ENCODE measurements at places on chromosomes 6 and 20.
A peak's percentile ranks its signal among the peaks of the same experiment; 100 is the strongest.

- DNase-seq = peak; percentile 33
Measured at GRCh38 chr6:105359419-105360370, 43.2 kb downstream of the PREP start.

DNA sequence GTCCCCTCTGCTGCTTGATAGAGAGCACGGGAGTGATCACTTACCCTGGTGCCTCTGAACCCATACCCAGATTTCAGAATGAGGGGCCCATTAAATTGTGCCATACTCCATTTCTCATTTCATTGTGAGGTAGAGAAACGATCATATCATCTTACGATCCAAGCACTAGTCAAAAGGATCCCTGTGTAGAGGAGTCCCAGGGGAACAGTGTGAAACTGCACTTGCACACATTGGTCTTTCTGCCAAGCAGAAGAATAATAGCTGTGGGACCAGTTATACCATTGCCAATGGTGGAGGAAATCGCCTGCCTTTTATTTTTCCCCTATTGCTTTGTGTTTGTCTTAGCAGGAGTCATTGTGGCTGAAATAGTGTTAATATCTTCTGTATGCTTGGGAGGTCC, 161.9 kb downstream of the FARS2 start:
- DNase-seq = no peak

DNA sequence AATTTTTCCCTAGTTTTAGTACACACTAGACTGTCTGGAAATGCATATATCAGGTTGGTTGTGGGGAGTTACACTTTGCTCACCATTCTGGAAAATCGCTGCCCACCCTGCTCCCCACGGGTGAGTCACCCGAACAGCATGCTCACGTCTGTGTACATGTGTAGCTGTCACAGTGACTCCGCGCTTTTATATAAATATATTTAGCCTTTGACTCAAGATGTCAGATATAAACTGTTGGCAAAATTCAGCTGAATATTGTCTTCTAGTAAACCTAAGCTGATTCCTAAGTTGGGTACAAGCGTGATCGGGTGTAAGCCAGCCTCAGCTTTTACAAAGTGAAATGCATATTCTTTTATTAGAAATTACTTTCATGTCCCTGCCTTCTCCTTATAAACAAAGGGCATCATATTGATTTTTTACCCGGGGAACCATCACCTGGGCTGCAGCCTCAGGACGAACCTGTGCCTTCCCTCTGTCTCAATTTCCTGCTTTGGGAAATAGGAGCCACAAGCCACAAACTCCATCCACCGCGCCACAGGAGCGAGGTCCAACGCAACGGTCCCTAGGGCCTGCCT, 4.3 kb downstream of the SDCBP2 start:
- peak; percentile 78 for DNase-seq

- DNase-seq = peak; percentile 62
Measured at GRCh38 chr20:25584905-25585704, at the start of gene NINL. Gene NINL, minus strand, starts transcription at chr20:25585531. Its CDS starts 58,944 bp downstream, at chr20:25526587.

DNA sequence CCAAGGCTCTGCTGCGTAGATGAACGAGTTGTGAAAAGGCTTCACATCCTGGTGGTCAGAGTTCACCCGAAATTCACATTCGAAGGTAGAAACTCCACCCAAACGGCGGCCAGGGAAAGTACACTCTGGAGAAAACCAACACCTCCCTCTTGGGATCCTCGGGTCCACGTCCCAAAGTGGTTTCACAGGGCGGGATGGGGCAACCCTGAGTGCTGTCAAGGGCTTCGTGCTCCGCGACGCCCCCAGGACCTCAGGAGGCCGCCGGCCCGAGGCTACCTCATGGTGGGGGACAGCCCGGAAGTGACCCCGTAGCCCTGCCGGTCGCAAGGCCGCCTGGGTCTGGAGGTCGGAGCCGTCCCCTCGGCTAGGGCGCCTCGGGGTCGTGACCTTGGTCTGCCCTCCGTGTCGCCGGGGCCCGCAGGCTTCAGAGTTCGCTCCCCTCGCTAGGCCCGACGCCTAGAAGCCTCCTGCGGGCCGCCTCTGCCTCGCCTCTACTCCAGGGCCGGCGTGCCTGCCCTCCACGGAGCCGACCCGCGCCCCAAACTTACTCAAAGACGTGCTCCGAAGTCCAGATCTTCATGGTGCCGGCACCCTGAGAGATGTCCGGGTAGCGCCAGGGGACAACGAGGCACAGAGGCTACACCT, at the start of gene PRELID3B:
PRELID3B (minus strand) TSS at position 636 of the 645 bp plus-strand sequence; CDS start at position 580, 56 bp downstream.
- peak; percentile 65 for DNase-seq

GRCh38 chr6:14108571-14109410, 8.8 kb upstream of the CD83 start:
- no peak for DNase-seq

- no peak for DNase-seq
Measured at GRCh38 chr6:168071620-168072019, 7.4 kb downstream of the FRMD1 start.

- no peak for DNase-seq
Measured at GRCh38 chr6:77036400-77036799, 426.9 kb downstream of the HTR1B start.

DNA sequence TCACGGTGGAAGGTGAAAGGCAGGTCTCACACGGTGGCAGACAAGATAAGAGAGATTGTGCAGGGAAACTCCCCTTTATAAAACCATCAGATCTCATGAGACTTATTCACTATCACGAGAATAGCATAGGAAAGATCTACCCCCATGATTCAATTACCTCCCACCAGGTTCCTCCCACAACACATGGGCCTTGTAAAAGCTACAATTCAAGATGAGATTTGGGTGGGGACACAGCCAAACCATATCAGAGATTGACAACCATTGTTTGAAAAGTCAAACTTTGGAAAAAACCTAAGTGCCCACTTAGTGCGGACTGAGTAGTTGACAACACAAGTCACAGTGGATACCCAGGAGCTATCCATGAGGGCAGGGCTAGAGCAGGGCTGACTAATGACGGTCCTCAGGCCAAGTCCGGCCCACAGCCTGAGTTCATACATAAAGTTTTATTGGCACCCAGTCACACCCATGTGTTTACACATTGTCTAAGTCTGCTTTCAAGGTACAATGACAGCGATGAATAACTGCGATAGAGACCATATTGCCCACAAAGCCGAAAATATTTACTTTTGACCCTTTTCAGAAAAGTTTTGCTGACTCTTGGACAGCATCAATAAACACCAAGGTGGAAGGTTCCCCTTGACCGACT, 33.8 kb upstream of the PMEPA1 start:
- DNase-seq = peak; percentile 19

GRCh38 chr6:3427687-3428085, 29.2 kb downstream of the SLC22A23 start:
- no peak for DNase-seq

GRCh38 chr20:21302664-21303060, 469 bp upstream of the XRN2 start:
- DNase-seq = no peak

- no peak for DNase-seq
Measured at GRCh38 chr6:161507375-161507774, 233.5 kb upstream of the AGPAT4 start.

DNA sequence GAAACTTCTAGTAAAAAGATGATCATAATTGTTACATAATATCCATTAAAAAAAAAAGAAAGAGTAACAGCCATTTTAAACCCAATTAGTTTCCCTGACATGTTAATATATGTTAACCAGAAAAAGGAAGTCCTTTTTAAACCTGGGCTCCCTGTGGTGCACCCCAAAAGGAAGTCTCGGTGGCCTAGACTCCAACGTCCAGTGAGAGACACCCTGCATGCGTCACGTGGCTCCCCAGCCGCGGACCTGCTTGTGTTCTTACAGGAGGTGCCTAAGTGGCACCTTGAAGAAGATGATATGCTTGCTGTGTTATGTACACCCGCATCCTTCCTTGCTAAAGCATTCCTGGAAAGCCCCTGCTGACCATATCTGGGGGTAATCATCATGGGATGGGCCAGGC, 50.1 kb downstream of the FOXC1 start:
- DNase-seq = no peak

- no peak for DNase-seq
Measured at GRCh38 chr20:62906209-62906608, 20.1 kb downstream of the DIDO1 start.

DNA sequence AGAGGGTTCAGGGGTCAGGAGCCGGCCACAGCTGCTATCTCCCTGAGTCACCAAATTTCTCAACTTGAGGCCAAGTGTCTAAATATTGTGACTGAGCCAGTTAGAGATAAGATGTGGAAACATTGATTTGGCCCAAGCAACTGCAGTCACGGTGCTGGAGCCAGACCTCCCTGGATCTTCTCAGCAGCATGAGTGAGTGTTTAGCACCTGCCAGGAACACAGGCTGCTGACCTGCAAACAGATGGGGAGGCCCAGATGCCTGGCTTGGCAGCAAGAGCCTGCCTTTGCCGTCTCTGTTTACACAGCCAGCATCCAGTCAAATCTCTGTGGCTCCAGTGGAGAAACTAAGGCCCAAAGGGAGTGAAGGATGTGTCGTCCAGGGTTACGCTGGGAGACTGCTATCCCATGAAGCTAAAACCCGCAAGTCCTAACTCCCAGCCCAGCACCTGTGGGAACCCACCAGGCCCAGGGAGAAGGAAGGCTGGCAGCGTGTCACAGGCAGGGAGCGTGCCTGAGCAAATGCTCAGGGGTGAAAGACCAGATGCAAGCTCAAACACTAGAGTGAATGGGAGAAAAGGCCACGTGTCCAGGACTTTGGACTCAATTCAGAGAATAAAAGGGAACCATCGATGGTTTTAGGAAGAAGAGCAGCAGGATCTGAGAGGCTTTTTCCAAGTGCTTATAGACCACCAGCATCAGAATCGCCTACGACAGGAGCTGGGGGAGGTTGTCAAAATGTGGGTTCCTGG, 15.9 kb upstream of the PTGIS start:
- DNase-seq = peak; percentile 27

GRCh38 chr20:57698116-57698866, 11.5 kb downstream of the PMEPA1 start:
- DNase-seq = peak; percentile 99

DNA sequence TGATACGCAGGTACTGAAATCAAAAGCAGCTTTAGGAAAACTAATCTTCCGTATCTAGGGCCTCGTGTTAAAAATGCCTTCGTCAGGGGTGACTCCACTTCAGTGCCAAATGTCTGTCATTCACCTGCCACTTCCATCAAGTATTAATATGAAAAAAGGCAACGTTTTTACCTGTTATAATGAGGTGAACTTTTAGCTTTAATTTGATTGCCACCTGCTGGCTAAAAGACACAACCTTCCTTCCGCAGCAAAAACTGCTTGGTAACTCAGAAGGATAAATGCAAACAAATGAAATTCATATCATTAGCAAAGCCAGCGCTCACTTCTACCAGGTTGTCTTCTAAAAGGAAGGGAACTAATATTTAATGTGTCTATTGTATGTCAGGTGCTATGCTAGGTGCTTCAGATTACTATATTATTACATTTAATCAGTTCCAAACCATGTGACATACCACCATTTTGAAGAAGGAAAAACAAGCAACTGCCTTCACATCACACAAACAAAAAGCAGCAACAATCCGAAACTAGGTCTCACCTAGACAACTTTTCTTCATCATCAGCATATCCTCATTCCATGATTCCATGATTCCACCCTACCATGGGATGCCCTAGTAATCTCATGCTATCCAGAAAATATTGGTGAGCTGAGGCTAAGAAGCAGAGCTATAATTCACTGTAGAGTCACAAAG, 20.6 kb upstream of the ARHGAP18 start:
- peak; percentile 33 for DNase-seq

GRCh38 chr6:145068577-145068976, 666.7 kb downstream of the EPM2A start:
- DNase-seq = no peak

- no peak for DNase-seq
Measured at GRCh38 chr6:35035481-35036030, 105.6 kb downstream of the TCP11 start.

DNA sequence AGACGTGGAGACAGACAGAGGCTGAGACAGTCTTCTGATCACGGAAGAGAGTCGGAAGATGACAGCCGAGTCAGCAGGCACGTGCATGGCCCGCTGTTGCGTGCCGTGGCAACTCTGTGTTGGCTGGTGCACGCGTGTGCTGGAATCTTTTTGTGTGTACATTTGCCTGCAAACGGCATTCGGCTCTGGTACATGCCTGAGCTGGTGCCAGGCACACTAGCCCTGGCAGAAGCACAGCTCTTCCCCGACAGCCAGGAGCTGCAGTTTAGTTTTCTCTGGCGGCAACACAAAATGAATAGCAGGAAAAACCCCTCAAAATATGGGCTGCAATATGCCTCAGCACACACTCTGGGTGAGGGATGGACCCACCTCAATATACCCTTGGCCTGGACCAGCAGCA, 769 bp upstream of the PDYN start:
- DNase-seq = no peak

- no peak for DNase-seq
Measured at GRCh38 chr6:92587525-92587924, 831.8 kb downstream of the EPHA7 start.

DNA sequence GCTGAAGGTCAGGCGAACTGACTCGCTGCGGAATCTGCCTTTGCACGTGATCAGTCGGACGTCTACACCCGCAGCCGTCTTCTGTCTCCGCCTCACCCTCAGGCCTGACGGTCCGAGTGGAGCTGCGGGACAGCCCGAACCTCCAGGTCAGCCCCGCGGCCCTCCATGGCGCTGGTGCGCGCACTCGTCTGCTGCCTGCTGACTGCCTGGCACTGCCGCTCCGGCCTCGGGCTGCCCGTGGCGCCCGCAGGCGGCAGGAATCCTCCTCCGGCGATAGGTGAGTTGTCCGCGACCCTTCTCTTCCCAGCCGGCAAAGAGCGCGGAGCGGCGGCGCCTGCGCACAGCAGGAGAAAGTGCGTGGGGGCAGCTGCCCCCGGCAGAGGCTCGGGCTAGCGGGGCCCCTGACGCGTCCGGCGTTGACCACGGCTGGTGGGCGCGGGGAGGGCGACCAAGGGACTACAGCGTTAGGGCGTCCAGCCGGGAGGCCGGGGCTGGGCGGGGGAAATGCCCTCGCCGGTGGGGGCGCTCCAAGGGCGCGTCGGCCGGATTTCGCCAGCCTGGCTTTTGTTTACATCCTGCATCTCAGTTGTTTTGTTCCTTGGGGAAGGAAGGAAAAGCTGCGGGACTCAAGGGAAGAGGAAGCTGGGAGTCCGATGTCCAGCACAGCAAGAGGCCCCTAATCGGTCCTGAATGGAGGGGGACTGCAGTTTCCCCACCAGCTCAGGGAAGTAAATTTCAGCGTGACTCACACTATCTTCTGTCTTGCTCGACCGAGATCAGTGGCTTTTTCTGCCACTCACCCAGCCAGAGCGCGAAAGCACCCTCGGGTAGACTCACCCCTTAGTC, at the start of gene SMPDL3A:
SMPDL3A (plus strand) TSS at position 77 of the 846 bp plus-strand sequence; CDS start at position 166, 89 bp downstream.
- peak; percentile 87 for DNase-seq

DNA sequence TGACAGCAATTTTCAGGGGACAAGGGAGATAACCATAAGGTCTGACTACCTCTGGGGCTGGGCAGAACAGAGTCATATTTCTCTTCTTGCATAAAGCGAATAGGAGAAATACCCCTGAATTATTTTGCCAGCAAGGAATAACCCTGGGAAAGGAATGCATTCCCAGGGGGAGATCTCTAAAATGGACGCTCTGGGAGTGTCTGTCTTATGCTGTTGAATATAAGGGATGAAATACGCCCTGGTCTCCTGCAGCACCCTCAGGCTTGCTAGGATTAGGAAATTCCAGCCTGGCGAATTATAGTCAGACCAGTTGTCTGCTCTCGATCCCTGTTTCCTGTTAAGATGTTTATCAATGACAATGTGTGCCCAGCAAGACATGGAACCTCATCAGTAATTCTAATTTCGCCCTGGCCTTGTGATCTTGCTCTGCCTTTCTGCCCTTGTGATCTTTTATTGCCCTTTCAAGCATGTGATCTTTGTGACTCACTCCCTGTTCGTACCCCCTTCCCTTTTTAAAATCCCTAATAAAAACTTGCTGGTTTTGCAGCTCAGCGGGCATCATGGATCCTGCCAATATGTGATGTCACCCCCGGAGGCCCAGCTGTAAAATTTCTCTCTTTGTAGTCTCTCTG, 221.6 kb upstream of the HS3ST5 start:
- DNase-seq = no peak

GRCh38 chr6:132247381-132248159, 153.7 kb downstream of the MOXD1 start:
- DNase-seq = no peak

Measured in RKO (cell line).